ENCODE measurements at places on chromosomes 16 and 17.
A peak's percentile ranks its signal among the peaks of the same experiment; 100 is the strongest.

DNA sequence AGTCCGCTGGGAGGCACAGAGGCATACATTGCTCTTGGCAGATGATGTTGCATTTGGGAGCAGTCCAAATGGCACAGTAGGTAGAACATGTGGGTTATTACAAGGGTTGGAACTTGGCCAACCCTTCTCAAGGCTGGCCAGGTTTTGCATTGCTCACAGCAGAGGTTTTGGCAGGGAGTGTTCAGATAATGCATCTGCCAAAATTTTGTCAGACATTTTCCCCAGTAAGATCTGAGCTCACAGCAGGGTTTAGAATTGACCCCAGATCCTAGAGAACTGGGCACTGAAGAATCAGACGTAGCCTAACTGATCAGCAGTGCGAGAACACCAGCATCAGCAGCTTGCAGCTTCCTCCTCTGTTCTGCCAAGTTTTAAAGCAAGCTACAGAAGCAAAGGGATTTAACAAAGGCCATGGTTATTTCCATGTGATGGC is 468.8 kb upstream of the KIF2B start:
- DNase-seq: no peak

DNA sequence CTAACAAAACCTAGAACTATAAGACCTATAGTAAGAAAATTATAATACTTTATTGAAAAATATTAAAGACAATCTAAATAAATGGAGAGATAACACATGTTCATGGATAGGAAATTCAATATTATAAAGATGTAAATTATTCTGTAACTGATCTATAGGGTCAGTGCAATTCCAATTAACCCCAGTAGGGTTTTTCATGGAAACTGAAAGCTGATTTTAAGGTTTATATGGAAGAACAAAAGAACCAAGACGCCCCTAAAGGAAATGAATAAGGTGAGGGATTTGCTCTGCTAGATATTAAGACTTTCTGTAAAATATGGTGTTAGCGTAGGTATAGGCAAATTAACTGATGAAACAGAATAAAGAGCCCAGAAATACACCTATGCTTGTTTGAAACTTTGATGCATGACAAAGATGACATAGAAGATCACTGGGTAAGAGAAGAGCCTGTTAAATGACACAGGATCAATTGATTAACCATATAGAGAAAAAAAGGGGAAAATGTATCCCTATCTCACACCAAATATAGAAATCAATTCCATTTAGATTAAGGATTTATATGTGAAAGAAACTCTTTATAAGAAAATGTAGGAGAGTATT is 3.0 kb downstream of the ICAM2 start:
- no peak for DNase-seq

DNA sequence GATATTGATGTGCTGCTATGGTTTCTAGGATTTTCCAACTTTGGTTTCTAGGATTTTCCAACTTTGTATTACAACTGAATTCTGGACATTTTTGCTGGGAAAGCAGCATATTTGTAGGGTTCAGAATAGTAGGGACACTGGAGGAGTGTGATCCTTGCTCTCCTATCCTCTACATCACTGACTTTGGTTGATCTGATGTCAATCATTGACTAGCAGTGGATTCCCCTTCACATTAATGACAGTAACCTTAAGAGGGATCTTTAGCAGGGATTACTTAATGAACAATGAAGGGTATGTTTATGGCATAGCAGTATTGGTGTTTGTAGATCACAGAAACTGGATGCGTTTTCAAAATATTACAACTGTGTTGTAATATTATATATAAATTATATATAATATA is 67.4 kb downstream of the MAP2K4 start:
- no peak for DNase-seq

DNA sequence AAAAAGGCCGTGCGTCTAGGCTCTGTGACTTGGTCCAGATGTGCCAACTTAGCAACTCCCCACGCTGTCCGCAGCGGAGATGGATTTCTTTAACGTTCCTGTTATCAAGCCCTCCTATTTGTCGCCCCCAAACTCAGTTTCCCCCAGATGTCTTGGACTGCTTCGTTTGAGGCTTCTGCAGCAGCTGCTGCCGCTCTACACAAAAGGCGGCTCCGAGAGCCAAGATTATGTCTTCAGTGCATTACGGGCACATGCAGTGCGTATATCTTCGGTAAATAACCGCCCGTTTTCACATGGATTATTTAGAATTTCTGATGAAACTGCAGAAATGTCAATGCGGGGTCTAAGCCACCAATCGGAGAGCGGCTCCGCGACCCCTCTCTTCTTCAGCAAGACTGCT is 240.6 kb upstream of the ZFHX3 start:
- no peak for DNase-seq

GRCh38 chr16:46859719-46860152 is 24.4 kb upstream of the GPT2 start:
- DNase-seq: peak; percentile 65

DNA sequence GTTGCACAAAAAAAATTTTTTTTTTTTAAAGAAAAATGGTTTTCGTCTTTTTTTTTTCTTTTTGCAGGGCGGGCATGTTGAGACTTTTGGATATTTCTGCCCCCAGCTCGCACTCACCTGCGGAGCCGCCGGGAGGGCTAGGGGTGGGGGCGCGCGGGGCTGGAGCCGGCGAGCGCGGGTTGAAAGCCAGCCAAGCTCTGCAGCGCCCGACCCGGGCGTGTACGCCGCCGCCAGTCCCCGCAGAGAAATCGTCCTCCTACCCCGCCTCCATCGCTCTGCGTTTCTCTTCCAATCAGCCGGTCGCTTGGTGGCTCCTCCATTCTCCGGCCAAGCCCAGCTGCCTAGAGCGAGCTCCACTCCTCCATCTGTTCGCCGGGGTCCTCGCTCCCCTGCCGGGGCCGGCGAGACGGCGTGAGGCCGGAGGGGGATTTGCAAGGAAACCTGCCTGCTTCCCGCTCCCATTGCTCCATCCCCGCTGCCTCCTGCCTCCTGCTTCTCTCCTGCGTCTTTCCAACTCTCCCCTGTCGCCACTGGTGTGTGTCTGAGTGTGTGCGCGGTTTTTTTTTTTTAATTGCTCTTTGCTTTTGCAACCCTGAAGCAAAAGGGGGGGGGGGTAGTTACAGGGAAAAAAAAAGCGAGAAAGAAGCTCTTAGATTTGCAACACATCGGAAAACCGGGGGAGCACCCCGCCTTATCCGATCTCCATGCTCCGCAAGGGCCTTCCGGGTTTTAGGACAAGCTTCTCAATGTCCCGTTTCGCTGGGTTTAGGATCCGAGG is 1.8 kb upstream of the UBTF start:
- DNase-seq: no peak

DNA sequence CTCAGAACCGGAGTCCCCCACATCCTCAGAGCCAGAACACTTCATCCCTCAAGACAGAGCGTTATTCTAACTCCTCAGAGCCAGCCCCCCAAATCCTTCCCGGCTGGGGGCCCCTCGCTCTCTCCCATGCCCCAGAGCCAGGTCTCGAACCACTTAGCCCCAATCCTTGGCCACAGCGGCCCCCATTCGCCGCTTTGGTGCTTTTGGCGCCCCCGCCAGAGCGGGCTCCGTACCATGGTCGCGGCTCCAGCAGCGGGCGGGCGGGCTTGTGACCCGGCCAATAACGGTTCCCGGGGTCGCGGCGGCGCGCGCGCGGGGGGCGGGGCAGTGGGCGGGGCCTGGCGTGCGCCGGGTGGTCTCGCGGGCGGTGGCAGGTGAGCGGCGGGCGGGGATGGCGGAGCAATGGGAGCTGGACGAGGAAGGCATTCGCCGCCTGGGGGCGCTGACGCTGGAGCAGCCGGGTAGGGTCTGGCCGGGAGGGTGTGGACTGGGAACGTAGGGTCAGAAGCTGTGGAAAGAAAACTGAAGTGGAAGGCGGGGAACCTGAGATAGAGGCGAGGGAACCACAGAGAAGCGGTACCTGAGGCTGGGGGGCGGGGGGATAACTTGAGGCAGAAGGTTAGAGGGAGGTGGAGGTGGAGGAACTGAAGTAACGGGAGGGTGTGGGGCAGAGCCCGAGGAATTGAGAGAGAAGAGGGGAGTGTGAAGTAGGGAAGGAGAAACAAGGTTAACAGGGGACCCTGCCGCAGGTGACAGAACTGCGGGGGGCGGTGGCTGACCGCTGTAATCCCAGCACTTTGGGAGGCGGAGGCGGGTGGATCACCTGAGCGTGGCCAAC is at the start of the genes KCTD19 and LRRC36:
Gene KCTD19, minus strand, starts transcription at position 270 of the 838 bp plus-strand sequence. Its CDS starts 34 bp downstream, at position 236.
Gene LRRC36, plus strand, starts transcription at position 344 of the 838 bp plus-strand sequence. Its CDS starts 48 bp downstream, at position 392.
- DNase-seq: no peak

- DNase-seq: no peak
These were observed 122.4 kb downstream of the USP31 start for GRCh38 chr16:23026784-23027362.

- DNase-seq: peak; percentile 24
These were observed 148.7 kb upstream of the ZFHX3 start for GRCh38 chr16:73196670-73197069.

GRCh38 chr17:28087743-28088142 is 45.3 kb downstream of the NLK start:
- DNase-seq: no peak

DNA sequence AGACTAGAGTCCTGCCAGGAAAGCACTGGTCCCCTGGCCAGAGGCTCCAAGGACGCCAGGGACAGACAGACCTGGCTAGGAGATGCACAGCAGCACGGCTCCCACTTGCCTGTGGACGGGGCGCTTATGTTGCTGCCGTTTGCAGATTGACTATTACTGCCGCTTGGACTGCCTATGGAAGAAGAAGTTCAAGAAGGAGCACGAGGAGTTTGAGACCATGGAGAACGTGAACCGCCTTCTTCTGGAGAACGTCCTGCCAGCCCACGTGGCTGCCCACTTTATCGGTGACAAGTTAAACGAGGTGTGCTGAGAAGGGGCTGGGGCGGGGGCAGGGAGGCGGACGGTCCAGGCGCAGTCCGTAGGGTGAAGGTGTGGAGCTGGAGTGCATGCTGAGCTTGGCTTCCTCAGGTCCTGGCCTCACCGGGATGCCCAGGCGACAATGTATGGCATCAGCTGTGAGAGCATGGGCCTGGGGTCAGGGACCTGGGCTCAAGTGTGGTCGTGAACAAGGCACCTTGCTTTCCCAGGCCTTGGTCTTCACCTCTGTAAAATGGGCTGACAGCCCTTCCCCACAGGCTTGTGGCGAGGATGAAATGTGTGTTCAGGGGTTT is 45.6 kb downstream of the ADCY7 start:
- no peak for DNase-seq

- DNase-seq: no peak
These were observed 33.8 kb upstream of the DNAH17 start for GRCh38 chr17:78610951-78611511.

- DNase-seq: no peak
These were observed 70.4 kb downstream of the IL21R start for GRCh38 chr16:27472091-27473020.

DNA sequence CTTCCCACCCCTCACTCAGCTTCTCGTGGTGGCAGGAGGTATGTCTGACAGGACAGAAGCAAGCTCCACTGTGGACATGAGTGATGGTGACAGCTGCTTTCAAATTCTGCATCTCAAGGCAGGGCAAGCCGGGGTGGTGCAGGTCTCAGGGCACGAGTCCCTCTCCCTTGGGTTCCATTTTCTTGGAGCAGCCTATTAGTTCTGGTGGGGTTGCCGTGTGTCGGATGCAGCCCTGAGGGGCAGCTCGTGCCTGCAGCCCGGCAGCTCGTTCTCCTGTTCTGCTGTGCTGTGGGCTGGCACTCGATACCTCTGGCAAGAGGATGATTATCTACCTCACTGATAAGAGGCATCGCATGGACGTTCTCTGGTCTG is 16.5 kb upstream of the CLEC18C start:
- DNase-seq: no peak

DNA sequence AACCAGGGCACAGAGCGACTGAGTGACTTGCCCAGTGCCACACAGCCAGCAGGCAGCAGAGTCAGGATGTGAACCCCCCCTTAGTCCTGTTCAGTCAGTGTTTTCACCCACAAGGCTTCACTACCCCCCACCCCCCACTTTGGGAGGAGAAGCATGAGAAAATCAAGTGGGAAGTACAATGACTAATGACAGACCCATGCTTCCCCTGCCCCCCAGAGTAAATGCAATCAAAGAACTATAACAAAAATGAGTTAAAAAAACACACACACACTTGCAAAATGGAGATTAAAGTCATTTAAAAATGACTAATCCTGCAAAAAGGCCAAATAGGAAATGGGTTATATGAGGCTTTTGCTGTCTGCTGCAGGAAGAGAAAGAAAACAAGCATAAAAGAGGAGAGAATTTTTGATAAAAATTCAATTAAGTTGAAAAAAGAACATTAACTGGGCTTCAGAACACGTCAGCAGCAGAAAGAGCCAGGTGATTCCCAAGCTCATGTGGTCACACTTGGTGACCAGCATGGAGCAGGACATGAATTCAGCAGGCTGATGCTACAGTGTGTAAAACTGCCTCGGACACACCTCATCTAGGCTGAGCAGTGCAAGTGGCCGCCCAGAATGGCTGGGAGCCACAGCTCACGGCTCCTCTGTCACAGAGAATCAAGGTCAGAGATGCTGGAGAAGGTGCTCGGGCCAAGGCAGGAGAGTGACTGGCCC is 212.3 kb downstream of the ZNF423 start:
- DNase-seq: no peak

- DNase-seq: no peak
These were observed 5.2 kb downstream of the HSD17B2 start for GRCh38 chr16:82040296-82040695.

- no peak for DNase-seq
These were observed 33.4 kb downstream of the ZZEF1 start for GRCh38 chr17:4109449-4109848.

DNA sequence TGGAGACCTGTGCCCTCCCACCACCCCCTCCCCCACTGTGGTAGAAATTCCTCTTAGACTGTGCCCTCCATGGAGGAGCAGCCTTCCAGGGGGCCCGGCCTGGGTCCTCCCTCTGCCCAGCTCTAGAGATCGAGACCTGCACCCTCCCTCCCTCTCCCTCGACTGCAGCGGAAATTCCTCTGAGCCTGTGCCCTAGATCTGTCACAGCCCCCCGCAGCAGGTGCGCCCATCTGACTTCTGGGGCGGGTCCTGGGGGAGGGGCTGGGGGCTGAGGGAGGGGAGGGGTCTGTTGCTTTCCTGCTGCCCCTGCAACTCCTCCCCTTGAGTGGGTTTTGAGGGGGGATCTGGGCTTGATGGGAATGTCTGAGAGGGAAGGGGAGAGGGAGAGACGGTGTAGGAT is 177.8 kb upstream of the GSE1 start:
- no peak for DNase-seq

Data from SW 1271 (cell line).